ENCODE measurements at places on chromosomes 5 and 9. TPM values are rescaled to one million over a fixed set of nuclear protein-coding genes. Genes with fewer than 3 reads are reported as not detected.

Gene PCDHA7
- 15.5 TPM for total RNA-seq

Gene SEMA4D
- total RNA-seq: 7.7 TPM

Gene PCDHA3
- 16.3 TPM for total RNA-seq

Gene PLCXD3
- 9.8 TPM for total RNA-seq

Gene PDGFRB
- 12.2 TPM for total RNA-seq

Gene ZCCHC10
- 27.3 TPM for total RNA-seq

Gene CACNA1B
- 31.4 TPM for total RNA-seq

Gene PDLIM4
- total RNA-seq: 2.0 TPM

Gene CSF1R
- total RNA-seq: 5.3 TPM

Gene C6
- 0.41 TPM for total RNA-seq

Gene ASPN
- 5.3 TPM for total RNA-seq

Gene MEIKIN
- not detected for total RNA-seq

Gene NMRK1
- 6.1 TPM for total RNA-seq

Gene WNK2
- 12.6 TPM for total RNA-seq

Gene GPR151
- 0.41 TPM for total RNA-seq

Gene OR2S2
- total RNA-seq: not detected

Gene OGN
- total RNA-seq: 17.5 TPM
